ENCODE measurements at places on chromosomes 12 and 14. TPM values are rescaled to one million over a fixed set of nuclear protein-coding genes. Genes with fewer than 3 reads are reported as not detected.
A peak's percentile ranks its signal among the peaks of the same experiment; 100 is the strongest.

DNA sequence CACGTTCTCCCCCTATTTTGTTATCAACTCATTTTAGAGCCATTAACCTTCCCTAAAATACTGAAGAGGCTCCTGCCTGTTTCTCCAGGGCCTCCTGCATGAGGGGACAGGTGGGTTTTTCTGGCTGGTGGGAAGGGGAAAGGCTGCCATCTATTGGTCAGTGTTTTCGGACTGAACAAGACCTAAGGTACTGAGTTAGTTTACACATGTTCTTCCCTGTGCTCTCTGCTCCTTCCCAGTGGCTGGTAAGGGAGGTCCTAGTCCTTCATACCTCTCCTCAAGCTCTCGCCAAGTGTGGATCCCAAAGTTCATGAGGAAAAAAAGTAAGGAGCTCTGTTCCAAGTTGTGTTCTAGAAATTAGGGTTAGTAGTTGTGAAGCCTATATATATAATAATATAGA lies 357.5 kb downstream of the FSCB start:
- peak; percentile 74 for DNase-seq
- no peaks in the 10 kb centered on the region for H3K4me1 ChIP-seq
- H3K4me3 ChIP-seq: no peak overlapping the region
- no peaks in the 10 kb centered on the region for H3K36me3 ChIP-seq
- H3K27me3 ChIP-seq: no peaks in the 10 kb centered on the region

Gene ZFYVE21
- 53.4 TPM for total RNA-seq

GRCh38 chr14:85675957-85676356 lies 146.0 kb downstream of the FLRT2 start:
- H3K36me3 ChIP-seq: no peaks in the 10 kb centered on the region
- no peak for DNase-seq
- no peaks in the 10 kb centered on the region for H3K27me3 ChIP-seq

- H3K27ac ChIP-seq: no peak overlapping the region
- H3K36me3 ChIP-seq: no peaks in the 10 kb centered on the region
- H3K4me1 ChIP-seq: no peaks in the 10 kb centered on the region
- no peak overlapping the region for H3K4me3 ChIP-seq
- H3K27me3 ChIP-seq: no peaks in the 10 kb centered on the region
Observed at GRCh38 chr12:100738086-100738485, 56.5 kb upstream of the ANO4 start.
